Stimulated activated CD8-positive, alpha-beta memory T cell treated with anti-CD3 and anti-CD28 coated beads, Interleukin-4, amount 100 ng/mL, for 4 hours (primary cell): ENCODE measurements at places on chromosomes 4 and X.

- DNase-seq = no peak
Measured at GRCh38 chr4:43048570-43048969, 156.1 kb downstream of the GRXCR1 start.

DNA sequence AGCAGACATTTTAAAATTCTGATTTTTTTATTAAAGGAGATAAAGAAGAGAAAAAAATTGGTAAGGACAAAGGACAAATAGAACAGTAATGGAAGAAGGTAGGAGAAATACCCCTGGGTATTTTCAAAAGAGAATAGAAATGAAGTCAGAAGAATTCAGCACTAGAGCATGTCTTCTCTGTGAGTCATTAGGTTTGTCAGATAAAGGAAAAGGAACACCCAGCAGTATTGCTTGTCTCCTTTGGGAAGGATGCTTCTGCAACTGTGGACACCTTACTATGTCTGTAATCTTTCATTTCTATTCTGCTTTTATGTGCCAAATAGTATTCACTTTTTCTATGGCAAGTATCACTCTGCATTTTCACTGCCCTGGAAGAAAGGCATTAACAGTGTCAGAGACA lies 24.0 kb upstream of the PCDH7 start:
- no peak for DNase-seq

GRCh38 chr4:140186651-140187315 lies 32.8 kb upstream of the MAML3 start:
- no peak for DNase-seq

- DNase-seq = no peak
Measured at GRCh38 chr4:149493492-149493891, 322.2 kb downstream of the IQCM start.

DNA sequence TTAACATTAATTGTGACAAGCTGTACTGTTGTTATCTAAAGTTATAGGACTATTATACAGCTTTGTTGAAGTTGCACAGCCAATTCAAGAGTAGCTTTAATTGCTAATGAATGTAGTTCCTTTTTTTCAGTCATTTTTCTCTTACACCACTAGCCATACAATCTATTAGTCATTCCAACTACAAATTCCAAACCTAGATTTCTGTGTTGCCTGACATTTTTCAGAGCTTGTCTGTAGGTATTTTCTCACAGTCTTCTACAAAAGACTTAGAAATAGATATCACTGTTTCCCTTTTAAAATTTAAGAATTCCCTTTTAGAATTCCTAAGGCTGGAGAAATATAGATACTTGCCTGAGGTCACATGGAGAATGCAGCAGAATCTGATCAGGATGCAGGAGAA lies 307.0 kb upstream of the HS3ST1 start:
- no peak for DNase-seq

- DNase-seq = no peak
Measured at GRCh38 chrX:131779741-131780140, 235.9 kb downstream of the OR13H1 start.

DNA sequence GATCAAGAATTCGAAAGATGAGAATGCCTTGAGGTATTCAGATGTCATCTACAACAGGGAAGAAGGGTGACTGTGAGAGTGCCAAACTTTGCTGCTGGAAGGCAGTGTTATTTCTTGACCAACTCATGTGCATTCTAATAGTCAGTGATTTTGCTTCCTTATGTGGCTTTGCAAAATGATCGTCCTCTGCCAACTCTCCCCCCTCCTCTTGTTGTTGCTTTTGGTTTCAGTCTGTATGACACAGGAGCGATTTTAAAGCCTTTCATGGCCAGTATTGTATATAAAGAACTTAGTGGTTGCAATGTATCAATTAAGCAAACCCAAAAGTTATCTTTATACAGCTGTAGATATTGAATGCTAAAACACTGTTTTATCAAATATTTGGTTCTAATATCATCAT lies 379.1 kb downstream of the IL1RAPL1 start:
- DNase-seq = no peak

DNA sequence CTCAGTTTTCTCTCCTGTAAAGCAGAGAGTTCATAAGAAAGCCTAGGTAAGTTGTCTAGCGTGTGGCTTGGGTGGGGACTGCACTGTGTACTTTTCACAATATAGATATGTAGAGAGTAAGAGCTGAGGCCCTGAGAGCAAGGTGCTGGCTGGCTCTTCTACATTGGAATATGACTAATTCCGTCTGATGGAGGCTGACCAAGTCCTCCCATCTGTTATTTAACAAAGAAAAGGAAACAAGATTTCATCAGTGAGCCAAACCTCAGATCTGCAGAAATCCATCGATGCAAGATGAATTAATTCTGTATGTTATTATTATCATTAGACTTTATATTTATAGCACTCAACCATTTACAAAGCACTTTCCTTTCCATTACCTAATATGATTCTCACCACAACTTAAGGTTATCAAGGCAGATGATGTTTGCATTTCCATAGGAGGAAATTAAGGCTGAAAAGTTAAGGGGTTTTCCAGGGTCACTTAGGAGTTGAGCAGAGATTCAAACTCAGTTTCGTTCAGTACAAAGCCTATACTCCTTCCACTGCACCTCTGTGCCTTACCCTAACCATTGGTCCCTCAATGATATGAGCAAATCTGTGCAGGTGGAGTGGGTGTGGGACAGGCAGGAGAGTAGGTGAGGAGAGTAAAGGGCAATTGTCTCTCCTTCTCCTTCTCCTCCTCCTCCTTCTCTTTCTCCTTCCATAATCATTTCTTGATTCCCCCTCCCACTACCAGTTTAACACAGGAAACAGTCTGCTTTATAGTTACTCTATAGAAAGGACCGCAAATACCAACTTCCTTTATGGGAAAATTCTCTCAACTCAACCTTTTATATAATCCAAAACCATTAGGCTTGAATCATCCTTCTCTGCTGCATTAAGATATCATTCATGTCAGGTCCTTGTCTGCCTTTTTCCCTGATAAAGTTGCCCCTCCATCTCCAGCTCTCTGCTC lies 27.6 kb upstream of the SRD5A3 start:
- DNase-seq = no peak

- no peak for DNase-seq
Measured at GRCh38 chrX:47228550-47229270, 4.1 kb upstream of the USP11 start.

- DNase-seq = no peak
Measured at GRCh38 chr4:123649250-123649644, 252.7 kb downstream of the SPRY1 start.

GRCh38 chrX:71540801-71541200 lies 7.9 kb downstream of the OGT start:
- no peak for DNase-seq

GRCh38 chr4:78552389-78553042 lies 946 bp downstream of the ANXA3 start:
- no peak for DNase-seq

DNA sequence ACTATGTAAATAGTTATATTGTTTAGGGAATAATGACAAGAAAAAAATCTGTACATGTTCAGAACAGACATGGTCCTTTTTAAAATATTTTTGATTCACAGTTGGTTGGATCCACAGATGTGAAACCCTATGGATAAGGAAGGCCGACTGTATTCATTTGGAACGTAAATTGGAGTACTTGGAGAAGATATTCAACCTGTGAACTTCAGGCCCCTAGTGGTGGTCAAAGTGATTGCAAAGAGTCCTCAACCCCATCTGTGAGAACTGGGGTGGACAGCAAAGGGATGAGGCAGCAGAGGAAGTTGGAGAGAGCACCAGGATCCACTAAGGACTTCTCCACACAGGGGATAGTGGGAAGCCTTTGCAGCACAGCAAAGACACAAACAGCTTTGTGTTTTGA lies 6.2 kb upstream of the CXCL13 start:
- no peak for DNase-seq

DNA sequence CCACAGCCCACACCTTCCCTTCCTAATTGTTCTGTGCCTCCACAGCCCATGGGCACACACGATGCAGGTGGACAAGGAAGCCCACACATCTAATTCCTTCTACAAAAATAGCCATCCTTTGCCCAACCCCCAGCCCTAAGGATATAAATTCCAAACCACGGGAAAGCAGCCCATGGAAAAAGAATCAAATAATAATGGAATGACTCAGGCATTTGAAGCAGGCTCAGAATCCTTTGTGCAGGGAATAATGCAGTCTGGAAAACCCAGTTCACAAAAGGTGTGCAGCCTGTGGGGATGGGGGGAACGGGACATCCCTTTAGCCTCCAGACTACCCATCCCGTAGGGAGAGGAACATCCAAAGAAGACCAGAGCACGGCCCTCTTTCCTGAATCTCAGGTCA lies 342.3 kb upstream of the GALNT7 start:
- no peak for DNase-seq

DNA sequence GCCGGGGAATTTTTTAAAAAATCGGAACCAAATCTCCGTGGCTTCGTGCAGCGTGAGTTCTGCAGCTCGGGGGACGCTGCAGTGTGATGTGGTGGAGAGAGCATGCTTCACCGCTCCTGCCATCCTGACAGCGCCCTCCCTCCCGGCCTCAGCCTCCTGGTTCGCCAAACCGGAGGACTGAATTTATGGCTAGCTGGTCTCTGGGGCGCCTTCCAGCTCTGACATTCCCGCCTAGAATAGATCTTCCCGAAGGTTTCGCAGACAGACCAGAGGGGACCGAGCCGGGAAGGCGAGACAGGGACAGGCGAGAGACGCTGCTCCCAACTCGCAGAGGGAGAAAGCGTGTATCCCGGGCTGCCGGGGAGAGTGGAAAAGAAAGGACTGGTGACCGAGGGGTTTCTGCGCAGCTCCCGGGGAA lies 25.9 kb downstream of the HOPX start:
- DNase-seq = no peak

GRCh38 chrX:119459181-119459580 lies 9.1 kb upstream of the SLC25A5 start:
- DNase-seq = no peak

GRCh38 chr4:94649381-94650133 lies 108.2 kb upstream of the BMPR1B start:
- no peak for DNase-seq
